ENCODE measurements at places on chromosomes 7 and 10. TPM values are rescaled to one million over a fixed set of nuclear protein-coding genes. Genes with fewer than 3 reads are reported as not detected.

Gene COL1A2
- total RNA-seq, result 19.1 TPM

Gene CXCL12
- total RNA-seq, result 0.40 TPM

Gene MSRB2
- 9.0 TPM for total RNA-seq

Gene SLC26A5
- total RNA-seq, result not detected

Gene SRRT
- total RNA-seq, result 56.7 TPM

Gene TRIM50
- total RNA-seq, result not detected

Gene NXPH1
- total RNA-seq, result not detected
